ENCODE measurements at places on chromosomes 3 and 15.

DNA sequence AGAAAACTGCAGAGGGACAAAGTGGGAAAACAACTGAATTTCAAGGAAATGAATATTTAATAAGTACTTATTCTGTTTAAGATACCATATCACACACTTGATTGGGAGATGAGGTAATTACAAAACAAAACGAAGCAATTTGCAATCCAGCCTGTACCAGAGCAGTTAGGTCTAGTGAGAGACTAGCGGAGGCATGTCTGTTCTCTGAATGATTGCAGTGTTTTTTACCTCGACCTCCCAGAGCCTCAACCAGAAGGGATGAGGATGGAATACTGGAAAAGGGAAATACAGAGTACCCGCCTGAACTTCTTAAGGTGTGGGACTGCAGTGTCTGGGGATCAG, 59.5 kb downstream of the PIK3CB start:
- no peak for DNase-seq

DNA sequence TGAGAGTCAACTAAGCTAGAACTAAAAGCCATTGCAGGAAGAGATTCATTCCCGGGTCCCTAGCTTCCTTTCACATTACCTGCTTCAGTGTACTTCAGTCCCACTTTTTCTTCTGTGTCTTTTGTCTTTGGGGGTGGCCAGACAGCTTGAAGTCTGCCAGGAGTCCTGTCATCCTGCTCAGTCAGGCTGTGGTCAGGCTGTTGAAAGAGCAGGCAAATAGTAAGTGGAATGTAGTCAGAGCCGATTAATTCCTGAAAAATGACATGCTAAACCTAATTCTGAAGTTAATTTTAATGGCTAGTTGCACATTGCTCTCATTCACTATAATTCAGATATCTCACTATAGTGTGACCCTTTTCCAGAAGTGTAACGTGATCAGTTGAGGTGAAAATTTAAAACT, 129.6 kb downstream of the FMN1 start:
- DNase-seq = no peak

DNA sequence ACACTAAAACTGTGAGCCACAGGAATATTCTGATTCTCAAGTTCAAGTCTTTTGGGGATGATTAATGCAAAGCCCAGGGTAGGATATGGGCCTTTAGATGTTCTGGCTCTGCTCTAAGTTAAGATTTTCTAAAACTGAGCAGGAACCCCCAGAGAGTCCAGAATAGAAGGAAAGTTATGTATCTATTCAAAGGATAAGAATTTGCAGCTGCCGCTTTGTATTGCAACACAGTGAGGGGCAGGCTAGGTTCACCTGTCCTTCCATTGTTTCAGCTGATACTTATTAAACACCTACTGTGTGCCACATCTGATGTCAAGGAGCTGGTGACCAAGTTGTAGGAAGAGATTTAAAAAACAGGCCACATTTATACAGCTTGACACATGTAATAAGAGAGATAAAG, 290.4 kb downstream of the MAGI1 start:
- DNase-seq = no peak

DNA sequence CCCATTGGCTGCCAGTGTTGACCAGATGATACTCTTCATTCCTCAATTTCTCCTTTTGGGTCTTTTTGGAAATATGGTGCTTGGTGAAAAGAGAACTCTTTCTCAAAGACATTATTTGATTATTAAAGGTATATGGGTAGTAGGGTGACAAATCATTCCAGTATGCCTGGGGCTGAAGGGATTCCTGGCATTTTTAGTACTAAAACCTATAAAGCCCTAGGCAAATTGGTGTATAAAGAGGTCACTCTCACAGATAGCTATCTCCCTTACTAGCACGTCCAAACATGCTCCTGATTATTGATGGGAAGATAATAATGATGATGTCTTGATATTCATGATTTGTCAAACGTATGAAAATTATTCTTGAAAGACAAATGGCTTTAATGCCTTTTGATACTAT, 1.1 kb downstream of the GABRR3 start:
- no peak for DNase-seq

DNA sequence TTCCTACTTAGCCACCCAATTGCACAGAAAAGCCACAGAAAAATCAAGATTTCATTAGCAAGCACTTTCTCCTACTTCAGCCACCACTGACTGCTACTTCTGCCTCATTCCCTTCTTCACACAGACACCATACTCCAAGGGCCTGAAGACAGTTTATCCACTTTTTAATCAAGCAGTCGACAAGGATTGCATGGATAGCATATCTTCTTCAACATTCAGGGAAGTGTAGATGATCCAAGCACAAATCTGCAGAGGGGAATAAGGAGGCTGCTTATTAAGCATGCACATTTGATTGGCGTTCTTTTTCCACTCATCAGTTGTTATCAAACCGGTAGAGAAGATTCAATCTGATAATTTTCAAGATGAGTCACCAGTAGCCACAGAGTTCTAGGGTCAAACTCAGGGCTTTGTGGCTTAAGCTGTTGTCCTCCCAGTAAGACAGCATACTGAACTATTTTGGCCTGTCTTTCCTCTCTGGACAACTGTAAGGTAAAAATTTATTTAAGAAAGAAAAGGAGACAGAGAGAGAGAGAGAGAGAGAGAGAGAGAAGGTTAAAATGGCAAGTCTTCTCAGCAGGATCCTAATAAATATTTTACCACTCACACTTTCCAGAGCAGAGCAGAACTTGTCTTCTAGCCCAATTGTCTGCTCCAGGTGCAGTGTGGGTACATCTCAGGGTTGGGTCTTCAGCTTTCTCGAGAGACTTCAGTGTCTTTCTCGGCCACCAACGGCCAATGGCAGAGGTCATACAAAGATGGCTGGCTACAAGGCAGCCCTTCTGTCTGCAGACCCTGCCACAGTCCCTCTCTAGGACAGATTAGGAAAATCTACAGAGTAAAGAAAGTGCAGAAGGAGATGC, 80.6 kb upstream of the BHLHE40 start:
- no peak for DNase-seq

DNA sequence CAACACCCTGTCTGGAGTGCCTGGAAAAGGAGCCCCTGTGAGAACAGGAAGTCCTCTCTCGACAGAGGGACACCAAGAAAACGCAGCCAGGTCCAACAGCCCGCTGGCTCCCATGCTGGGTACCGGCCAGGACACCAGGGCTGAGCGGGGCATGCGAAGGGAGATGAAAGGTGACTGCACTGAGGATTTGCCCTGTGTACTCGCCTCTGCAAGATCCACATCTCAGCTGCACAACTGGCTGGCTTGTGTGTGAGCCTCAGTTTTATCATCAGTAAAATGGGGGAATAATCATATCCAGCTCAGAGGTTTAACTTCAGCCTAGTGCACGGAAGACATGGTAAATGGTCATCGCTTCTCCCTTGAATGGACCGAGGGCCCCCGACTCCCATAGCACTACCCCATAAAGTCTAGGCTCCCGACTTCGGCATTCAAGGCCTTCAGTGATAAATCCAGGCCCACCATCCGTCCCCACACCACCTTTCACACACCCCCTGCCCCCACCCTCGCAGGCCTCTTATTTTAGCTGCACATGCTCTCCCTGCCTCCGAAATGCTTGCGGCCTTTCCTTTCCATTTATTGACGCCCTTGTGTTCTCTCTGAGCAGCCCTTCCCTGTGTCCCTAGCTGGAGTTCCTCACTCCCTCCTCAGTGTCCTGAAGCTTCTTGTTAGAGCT, 15.8 kb downstream of the ISG20 start:
- DNase-seq = no peak

DNA sequence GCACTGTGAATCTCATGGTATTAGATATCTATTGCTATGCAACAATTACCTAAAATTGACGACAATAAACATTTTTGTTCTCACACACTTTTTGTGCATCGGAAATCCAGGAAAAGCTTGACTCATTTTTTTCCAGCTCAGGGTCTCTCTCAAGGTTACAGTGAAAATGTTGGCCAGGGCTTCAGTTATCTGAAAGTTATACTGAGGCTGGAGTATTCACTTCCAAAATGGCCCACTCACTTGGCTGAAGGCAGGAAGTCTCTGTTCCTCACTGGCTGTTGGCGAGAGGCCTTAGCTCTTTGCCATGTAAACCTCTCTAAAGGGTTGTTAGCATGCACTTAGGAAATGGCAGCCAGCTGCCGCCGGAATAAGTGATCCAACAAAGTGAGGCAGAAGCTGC, 41.4 kb downstream of the OSTN start:
- DNase-seq = no peak
